NCI-H2029 treated with DMSO at 0.1 percent for 48 hours (cell line): ENCODE measurements at places on chromosomes 5 and 9.

GRCh38 chr5:157568720-157569119 lies 6.9 kb downstream of the ADAM19 start:
- DNase-seq, result no peak

GRCh38 chr9:86598411-86599239 lies 244.4 kb upstream of the TUT7 start:
- DNase-seq, result no peak

- DNase-seq, result no peak
These were observed 11.1 kb upstream of the NEUROG1 start for GRCh38 chr5:135546912-135547311.

DNA sequence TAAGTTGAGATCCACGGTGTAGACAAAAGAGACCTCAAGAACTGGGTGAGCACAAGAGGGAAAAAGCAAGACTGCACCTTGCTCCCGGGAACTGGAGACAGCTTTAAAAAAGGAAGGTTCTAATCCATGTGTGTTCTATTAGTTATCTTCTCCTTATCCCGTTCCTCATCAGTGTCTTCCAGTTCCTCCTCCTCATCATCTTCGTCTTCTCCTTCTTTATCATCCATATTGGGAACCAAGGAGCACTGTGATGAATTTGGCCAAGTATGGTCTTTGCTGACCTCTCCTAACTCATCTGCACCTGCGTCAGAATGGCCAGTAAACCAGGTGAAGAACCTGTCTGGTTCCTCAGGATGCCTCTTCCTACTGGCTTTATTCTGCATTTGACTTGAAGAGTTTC lies 22.1 kb downstream of the EHMT1 start:
- no peak for DNase-seq

DNA sequence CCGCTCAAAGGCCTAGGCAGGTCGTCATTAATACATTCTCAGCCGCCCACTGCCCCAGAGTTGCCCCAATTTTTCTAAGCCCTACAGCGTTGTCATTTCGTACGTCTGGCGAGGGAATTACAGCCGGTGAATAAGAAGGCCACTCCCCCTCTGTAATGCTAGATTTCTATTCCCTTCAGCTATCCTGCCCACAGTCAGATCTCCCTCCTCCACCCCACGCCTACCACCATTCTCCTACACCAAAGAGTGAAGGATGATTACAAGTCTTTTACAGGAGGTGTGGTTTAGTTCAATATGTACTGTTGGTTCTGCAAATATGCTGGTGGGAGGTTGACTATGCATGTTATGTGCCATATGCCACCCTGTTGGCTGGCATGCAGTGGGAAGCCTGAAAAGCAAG lies 83.7 kb upstream of the SMIM15 start:
- DNase-seq, result no peak

GRCh38 chr9:16193066-16193465 lies 640.2 kb downstream of the CCDC171 start:
- no peak for DNase-seq

DNA sequence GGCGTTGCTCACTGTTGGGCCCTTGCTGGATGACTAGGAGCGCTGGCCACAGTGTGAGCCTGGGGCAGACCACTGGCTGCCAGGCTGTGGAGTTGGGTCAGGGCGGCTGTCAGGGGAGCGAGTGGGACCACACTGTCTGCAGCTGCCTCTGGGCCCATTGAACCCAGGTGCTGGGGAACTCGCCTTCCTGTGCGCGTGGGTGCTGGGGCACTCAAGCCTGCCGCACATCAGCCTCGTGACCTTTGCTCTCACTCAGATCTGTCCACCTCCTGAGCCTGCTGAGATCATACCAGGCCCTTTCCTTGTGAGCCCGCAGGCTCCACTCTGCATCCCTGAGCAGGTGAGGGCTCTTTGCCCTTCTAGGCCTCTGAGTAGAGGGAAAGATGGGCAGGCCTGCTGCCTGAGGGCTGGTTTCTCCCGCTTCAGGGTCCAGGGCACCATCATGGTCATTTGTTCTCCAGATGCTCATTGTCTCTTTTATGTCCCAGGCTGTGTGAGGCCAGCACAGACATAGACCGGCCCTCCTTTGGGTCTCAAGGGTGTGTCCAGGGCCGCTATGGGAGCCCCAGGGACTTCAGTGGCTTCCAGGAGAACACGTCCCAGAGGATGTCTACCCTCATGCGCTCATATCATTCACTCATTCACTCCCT lies 26.5 kb downstream of the WNK2 start:
- no peak for DNase-seq

GRCh38 chr9:18479405-18479804 lies 5.5 kb downstream of the ADAMTSL1 start:
- no peak for DNase-seq

DNA sequence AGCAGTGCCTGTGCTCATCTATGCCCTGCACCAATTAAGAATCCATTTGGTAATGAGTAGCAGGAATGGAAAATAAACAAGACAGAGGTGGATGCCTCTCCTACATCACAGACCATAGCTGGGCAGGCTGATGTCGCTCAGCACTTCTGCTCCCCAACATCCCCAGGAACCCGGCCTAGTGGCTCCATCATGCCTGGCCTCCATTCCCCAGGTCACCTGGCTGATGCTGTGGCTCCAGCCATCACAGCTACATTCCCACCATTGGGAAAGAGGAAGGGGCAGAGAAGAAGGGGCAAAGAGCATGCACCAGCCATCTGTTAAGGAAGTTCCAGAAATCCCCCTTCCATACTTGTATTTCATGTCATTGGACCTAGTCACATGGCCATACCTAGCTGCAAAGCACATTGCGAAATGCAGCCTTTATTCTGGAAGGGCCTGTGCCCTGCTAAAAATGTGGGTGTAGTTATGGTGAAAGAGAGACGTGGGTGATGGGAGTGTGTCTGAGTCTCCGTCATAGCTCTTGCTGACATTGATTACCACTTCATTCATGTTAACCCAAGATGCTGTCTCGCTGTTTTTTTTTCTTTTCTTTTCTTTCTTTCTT lies 86.1 kb upstream of the ADAMTS2 start:
- no peak for DNase-seq

DNA sequence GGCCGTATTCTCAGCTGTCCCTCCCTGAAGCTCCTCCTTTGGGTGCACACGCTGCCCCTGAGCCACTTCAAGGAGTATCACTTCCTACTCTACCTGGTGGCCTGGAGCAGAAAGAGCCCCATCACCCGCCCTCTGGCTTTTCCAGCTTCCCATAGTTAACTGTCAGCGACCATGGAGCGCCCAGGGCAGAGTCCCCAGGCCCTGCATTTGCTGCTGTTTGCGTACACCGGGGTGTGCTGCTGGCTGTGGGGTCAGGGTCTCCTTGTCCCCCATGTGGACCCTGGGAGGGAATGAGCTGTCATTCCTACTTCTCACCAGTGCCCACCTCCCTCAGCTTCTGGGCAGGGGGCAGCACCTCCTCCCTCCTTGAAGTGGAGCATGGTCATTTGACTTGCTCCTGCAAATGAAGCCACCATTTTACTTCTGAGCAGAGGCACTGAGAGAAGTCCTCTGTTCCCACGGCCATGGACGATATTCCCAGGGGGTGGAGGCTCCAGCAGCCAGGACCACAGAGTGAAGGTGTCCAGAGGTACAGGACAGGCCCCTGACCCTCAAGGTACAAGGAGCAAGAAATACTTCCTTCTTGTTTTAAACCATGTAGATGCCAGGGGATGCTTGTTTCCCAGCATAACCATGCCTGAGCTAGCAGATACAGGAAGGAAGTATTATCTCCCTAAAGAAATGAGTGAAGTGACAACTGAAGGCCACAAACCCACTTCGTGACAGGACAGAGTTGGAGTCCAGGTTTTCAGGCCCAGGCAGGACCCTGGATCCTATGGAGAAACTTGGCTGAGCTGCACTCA lies 40.6 kb upstream of the COL5A1 start:
- DNase-seq, result no peak

DNA sequence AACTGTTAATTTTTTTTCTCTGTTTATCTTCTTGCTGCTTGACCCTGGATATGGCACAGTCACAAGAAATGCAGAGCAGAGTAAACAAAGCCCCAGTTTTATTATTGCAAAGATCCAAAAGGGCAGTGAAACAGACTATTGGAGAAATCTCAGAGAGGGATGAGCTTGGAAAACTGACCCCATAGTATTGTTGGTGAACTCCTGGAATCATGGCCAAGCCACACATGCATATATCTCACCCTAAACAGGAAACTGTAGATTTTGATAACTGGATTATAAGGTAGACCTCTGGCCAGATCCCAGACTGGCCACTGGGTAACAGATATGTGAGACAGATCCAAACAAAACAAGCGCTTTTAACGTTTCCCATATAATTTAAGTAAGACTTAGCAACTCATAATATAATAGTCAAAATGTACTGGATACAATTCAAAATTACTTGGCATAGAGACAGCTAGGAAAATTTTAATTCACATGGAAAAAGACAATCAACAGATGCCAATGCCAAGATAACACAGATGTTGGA lies 263.5 kb upstream of the SEMA6A start:
- DNase-seq, result no peak

- no peak for DNase-seq
These were observed 3.5 kb downstream of the KDM4C start for GRCh38 chr9:6761306-6761705.

- DNase-seq, result no peak
These were observed 5.3 kb downstream of the PRXL2C start for GRCh38 chr9:96649620-96650324.

DNA sequence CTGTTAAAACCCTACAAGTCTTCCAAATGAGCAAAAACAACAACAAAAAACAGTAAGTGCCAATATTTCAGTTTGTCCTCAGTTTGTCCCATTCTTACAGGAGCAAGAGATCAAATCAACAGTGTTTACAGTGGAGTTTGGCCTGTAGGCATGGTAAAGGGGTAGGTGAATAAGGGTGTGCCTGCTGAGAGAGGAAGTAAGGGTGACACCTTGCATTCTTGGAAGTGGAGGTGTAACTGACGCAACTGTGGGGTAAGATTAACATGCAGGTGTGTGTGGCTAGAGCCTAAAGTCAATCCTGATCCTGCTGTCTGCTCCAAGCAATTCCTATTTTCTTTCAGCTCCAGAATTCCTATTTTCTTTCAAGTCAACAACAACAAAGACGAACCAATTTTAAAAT lies 43.4 kb downstream of the PFDN1 start:
- no peak for DNase-seq

- DNase-seq, result no peak
These were observed 39.0 kb upstream of the TARS1 start for GRCh38 chr5:33401482-33402390.

- peak; percentile 41 for DNase-seq
These were observed 18.3 kb upstream of the HSDL2 start for GRCh38 chr9:112361601-112362000.

DNA sequence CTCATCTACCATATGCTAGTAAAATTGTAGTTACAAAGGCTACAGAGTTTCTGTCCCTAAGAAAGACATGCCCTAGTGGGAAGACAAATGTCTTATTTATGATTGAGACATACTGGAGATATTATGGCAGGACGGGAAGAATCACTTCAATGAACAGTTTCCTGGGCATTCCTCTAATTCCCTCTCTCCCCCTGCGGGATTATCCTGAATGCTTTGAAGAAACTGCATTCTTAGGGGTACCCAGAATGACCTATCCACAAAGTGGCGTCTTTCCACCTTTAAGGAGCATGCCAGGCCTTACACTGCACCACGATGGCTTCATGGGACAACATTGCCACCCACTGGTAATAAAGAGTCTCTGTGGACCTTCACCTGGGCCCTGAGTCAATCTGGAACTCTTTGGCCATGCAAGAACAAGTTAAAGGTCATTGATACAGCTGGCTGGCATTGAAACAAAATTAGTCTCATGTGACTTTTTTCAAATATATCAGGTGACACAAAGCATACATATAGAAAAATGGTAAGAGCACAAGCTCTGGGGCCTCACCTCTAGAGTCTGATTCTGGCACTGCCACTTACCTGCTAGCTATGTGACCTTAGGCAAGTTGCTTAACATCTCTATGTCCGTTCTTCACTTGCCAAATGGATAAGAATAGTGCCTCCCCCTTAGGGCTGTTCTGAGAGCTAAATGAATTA lies 32.0 kb downstream of the ANKRD55 start:
- peak; percentile 75 for DNase-seq

- no peak for DNase-seq
These were observed 279.3 kb upstream of the DAP start for GRCh38 chr5:11040345-11040744.

- no peak for DNase-seq
These were observed 237.2 kb upstream of the CDH6 start for GRCh38 chr5:30956251-30956650.

- DNase-seq, result no peak
These were observed 41.2 kb upstream of the PTGS1 start for GRCh38 chr9:122329597-122329996.

DNA sequence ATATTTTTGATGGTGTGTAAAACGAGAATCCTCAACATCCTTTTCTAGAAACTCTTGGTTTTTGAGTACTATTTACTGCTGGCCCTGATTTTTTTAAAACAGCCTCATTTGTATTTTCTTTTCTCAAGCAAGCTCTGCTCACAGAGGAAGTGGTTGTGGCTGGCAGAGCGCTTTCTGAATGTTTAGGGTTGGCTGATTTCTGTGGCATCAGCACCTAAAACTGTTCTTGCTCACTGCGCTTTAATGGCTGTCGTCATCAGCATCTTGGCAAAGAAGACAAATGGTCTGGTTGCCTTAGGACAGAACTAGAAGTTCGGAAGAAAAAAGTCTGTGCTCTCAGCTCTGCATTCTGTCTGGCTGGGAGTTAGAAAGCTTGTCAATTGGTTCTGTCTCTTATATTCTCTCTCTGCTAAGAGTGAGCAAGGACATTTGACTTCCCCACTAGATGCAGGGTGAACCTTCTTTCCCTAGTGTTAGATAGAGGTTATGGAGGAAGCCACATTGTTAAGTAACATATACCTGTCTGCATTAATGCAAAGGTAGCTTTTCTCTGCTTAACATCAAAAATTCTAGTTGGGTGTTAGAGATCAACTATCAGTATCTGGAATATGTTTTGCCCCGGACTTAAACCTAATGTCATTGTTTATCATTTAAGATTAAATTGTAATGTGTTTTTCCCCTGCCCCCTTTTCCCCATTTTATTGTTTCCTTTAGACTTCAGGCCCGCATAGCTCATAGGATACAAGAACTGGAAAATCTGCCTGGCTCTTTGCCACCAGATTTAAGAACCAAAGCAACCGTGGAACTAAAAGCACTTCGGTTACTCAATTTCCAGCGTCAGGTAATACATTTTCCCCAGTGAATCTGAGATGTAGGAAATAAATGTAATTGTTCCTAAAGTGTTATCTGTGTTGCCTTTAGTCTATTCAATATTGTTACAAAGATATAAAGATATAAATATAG lies 39.0 kb downstream of the SMARCA2 start:
- DNase-seq, result no peak

DNA sequence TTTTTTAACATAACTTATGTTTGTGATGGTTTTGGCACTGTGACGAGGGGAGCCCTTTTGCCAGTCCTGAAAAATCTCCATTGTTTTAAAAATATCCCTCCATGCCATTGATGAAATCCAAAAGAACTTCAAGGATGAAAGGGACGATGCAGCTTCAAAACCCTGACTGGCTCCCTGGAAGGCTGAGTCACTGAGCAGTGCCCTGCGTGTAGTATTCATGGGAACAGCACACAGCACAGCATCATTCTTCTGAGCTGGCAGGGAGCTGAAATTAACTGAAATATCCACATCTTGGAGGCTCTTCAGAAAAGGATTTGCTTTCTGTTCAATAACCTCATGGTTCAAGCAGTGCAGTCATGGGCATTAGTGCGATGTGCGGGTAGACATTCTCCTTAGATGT lies 29.7 kb downstream of the PDE4D start:
- DNase-seq, result no peak

- no peak for DNase-seq
These were observed 5.3 kb downstream of the NSA2 start for GRCh38 chr5:74772359-74772758.

- DNase-seq, result no peak
These were observed 467.5 kb downstream of the NTRK2 start for GRCh38 chr9:85136987-85137386.
